ENCODE measurements at places on chromosomes 7 and 10.

DNA sequence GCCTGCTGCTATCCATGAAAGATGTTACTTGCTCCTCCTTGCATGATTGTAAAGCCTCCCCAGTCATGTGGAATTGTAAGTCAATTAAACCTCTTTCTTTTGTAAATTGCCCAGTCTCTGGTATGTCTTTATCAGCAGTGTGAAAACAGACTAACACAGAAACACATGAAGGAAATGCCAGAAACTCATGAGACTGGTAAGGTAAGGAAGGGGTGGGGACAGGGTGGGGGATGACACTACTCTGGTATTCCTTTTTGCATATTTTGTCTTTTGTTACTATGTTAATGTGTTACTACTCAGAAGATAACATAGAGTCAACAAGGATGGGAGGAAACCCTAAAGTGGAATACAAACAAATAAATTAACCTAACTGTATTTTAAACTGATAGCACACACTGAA, 69.8 kb upstream of the DRGX start:
- no peak for DNase-seq

DNA sequence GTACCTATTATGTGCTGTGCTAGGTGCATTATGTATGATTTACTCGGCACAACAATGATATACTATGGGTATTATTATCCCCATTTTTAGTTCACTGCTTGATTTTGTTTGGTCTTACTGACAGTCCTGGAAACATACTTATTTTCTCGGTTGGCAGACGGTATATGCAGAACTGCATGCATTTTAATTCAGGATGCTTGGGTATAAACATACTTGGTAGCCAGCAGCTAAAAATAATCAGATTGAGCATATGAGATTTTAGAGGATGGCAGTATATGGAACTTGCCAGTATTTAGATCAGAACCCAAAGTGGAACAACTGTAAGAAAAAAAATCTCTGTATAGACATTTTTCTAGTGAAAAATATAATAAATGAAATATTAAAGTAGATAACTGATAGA, 163.3 kb downstream of the DNAH11 start:
- DNase-seq = no peak

DNA sequence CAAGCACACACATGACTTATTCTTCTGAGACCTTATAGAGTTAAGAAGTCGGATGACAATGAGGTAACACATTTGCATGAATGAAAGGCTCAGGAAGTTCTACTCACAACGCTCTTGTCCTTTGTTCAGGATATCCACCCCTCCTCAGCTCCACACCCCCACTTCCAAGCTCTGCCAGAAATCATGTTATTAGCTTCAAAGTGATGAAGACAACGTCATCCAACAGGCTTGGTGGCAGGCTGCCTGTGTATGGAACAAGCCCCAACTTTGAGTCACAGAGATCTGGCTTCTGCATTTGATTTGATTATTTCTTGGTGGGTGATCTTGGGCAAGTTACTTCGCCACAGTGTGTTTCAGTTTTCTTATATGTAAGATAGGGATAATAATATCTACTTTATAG, 12.4 kb upstream of the BMPER start:
- DNase-seq = no peak

- DNase-seq = no peak
Measured at GRCh38 chr10:132408367-132408781, 11.4 kb downstream of the PWWP2B start.

DNA sequence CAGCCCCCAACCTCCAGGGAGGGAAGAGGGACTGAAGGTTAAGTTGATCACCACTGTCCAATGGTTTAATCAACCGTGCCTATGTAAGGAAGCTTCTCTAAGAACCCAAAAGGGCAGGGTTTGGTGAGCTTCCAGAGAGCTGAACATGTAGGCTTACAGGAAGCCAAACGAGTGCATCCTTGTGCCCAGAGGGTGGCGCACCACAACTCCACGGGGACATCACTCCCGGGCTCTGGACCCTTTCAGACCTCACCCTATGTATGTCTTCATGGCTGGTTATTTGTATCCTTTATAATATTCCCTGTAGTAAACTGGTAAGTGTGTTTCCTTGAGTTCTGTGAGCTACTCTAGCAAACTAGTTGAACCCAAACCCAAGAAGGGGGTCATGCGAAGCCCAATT, 11.5 kb upstream of the NFKB2 start:
- DNase-seq = no peak

DNA sequence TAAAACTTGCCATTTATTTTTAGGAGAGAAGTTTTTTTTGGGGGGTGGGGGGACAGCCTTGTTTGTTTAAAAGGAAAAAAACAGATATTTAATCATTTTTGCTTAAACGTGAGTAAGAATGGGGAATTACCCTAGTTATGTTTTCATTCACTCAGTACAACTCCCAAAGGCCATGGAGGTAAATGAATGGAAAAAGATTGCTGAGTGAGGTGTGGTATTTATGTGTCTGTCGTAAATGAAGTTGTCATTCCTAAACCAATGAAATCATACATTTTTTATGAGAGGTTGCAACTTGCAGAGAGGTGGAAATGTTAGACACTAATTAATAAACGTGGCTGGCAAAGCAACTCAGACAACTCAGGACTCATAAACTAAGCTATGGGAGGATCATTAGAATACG, 218.1 kb downstream of the CELF2 start:
- no peak for DNase-seq

DNA sequence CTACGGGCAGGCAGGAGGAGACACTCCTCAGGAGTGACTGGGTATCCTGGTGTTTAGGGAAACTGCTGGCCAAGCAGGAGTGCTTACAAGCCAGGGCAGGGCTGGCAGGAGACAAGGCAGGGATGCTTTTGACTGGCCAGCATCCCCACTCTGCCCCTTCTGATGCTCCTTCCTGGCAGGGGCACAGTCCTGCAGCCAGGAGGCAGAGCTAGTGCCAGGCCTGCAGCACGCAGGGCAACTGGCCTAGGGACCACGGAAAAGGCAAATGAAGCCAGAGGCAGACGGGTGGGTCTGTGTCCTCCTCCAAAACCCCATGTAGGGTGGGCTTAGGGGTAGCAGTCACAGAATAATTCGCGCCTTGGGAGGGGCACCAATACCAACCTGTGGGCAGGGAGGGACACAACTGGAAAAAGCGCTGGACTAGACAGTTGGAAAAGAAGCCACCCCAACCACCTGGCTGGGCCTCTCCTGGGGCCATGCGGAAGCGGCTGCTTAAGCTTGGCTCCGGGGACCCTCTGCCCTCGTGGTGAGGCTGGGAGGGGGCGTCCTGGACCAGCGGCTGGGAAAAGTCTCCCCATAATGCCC, 4.8 kb downstream of the IMPDH1 start:
- DNase-seq = no peak

DNA sequence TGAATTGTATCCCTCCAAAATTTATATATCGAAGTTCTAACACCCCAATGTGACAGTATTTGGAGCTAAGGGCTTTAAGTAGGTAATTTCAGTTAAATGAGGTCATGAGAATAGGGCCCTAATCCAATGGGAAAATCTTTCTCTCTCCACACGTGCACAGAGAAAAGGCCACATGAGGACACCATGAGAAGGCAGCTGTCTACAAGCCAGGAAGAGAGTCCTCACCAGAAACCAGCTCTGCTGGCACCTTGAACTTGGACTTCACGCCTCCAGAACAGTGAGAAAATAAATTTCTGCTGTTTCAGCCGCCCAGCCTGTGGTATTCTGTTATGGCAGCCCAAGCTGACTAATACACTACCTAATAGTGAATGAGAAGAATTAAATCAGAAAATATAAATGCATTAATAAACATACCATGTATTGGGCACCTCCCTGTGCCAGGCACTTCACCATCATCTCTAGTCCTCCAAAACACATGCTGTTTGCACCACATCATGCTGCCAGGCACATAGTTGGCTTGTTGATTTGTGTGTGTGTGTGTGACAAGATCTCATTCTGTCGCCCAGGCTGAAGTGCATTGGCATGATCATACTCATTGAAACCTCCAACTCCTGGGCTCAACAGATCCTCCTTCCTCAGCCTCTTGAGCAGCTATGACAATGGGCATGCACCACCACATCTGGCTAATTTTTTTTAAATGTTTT, 9.1 kb upstream of the TOMM7 start:
- no peak for DNase-seq

DNA sequence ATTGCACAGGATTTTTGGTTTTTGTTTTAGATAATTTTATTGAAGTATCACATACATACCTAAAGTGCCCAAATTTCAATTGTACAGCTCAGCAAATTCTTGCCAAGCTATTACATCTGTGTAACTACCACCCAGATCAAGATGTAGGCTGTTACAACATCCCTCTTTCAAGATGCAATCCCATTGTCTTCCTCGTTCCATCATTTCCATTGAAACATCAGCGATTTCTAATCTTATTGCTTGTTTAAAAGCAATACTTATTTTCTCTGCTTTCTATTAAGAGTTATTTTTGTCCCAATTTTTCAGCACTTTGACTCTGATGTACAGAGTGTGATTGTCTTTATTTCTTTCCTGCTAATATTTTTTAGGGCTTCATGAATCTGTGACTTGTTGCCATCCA, 372.8 kb upstream of the SHH start:
- no peak for DNase-seq

DNA sequence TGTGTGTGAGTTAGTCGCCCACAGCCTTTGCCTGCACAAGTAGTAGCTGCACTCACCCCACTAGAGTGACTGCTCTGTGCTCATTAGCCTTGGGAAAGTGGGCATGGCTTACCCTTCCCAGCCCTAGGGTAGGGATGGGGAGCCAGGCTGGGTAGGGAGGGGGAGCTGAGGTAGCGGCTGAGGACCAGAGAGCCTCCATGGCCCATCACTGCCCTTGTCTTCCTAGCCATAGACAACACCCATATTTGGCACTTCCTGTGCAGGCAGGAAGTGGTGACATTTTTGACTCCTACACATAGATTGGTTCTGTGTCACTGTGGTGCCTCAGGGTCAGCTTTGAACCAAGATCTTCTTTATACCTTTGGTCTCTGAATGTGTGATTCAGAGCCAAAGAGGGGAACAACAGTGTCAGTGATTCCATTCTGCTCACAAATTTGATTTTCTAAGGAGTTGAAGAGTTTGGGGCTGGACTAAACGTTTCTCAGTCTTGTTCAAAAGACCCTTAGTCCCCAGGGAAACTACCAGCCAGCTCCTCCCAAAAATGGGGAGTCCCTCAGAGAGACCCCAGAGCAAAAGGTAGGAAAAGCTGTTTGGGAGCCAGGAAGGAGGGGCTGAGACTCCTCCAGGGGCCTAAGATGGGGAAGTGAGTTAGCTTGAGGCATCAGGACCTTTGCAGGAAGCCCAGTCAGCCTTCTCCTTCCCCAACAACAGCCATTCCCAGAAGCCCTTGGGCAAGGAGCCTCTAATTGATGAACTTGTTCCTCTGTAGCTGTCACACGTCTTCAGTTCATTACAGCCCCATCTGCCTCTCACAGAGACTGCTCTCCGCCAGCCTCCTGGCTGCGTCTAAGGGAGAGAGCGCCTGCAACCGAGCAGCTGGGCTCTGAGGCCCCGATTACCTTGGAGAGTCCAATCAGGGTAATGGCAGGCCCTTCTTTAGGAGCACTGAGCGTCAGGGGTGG, 135.0 kb downstream of the CDH23 start:
- peak; percentile 44 for DNase-seq

GRCh38 chr10:130749911-130750310, 561.6 kb downstream of the TCERG1L start:
- DNase-seq = no peak

GRCh38 chr7:150400788-150401423, 21.8 kb downstream of the ZNF775 start:
- no peak for DNase-seq

DNA sequence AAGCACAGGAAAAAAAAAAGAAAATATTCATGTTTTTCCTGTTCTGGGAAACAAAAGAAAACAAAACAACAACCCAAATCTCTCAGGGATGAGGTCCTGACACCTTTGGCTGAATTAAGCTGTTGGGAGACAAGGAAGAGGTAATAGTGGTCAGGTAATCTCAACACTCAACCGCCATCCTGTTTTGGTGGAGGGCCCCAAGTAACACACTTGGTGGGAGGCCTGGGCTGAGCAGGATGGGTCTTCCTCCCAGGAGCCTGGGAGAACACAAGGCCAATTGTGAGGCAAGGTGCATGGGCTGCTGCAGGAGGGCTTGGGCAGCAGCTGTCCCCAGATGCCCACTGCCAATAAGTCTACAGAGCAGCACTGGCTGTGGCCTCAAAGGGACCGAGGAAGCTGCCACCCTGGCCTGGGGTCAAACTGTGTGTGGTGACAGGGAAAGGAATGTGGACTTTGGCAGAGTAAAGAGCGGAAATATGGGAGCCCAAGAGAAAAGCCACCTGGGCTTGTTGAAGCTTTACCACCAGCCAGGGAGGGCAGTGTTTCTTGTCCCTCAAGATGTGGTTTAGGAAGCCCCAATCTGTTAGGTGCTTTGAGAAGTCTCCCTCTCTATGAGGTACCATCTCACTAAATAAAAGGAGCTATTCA, 93.5 kb upstream of the SLC25A13 start:
- no peak for DNase-seq

DNA sequence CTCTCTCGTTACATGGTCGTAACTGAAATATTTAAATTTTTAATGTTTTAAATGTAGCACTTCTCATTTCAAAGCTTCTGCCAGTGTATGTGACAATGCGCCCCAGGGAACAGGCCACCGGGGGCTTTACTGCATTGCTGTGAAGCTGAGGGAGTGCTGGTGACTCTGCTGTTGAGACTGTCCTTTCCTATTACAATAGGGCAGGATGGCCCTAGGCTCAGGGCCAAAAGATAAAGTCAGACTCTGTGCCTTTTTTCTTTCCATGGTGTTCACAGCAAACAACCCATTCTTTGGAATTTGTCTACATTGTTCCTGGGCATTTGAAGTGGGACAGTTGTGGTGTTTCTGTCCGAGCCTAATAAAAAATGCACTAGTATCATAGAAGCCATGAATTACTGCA, 107.3 kb downstream of the GALNT11 start:
- DNase-seq = no peak

DNA sequence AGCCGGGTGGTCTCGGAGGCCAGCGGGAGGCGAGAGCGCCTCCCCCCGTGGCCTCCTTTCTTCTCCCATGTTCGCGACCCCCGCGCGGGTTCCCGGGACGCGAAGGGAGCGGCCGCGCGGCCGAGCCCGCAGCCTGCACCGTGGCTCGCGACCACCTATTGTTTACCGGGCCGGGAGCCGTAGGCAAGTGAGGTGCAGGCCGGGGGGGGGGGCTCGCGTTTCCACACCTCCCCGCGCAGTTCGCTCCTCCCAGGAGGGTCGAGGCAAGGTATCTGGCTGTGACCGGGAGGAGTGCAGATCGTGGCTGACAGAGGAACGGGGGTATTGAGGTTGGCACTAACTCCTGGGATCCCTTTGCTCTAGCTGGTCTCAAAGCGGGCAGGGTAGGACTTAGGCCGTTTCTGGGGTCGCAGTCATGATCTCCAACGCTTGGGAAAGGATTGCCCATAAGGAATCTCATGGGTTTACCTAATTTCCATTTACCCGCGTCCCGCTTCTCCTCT, 734 bp downstream of the PTPN12 start:
- DNase-seq = no peak
